ENCODE measurements at places on chromosomes 11 and 22.

- DNase-seq: peak; percentile 79
Measured at GRCh38 chr22:44658311-44658953, 43.6 kb upstream of the PRR5 start.

DNA sequence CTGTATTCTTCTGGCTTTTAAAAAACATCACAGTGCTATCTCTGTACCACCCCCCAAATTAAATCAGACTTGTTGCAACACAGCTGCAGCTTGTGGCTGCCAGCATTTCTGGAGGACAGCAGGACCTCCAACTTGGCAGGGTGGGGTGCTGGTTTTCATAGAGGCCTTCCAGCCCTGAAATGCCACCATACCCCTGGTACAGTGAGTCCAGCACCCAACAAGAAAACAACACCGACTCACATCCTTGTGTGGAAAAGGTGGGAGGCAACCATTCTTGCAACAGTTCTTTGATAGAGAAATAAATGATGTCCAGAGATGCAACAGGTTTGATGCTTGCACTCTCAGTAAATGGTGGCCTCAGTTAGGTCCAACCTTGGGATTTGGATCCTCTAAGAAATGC, 96.0 kb downstream of the ABTB2 start:
- no peak for DNase-seq

DNA sequence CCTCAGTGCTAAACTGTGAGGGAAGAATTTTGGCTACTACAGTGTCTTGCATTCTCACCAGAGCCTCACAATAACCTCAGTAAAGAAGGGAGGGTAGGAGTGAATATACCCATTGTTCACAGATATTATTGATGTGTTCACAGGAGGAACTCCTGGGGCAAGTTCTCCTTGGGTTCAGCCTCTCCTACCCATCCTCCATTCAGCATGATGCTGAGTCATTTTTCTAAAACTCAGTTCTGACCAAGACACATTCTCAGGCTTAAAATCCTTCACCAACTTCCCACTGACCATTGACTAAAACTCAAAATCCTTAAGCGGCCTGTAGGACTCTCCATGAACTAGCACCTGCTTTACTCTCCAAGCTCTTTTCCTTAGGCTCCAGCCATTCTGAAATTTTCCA, 48.7 kb downstream of the SYTL2 start:
- peak; percentile 25 for DNase-seq

DNA sequence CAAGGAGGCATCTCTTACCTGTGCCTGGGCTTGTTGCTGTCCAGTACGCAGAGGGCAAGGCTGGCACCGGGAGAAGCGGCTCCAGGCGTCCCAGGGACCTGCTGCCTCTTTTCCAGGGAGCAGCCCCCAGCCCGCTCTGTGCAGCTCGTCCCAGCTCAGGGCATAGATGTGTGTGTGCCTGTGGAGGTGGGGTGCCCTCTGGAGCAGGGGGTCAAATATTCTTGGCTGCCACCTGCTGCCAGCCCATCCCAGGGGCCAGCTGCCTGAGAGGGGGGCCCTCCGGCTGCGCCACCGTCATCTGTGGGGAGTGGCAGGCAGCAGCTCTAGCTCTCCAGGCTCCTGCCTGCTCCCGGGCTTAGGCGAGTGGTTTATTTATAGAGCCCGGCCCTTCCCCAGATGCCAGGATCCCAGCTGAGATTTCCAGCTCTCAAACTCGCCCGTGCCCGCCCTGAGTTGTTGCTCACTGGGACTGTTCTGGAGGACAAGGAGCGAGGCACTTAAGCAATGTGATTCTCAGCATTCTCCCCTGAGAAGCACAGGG, 87.5 kb downstream of the RTL6 start:
- peak; percentile 52 for DNase-seq

GRCh38 chr11:57172031-57172430, 9.7 kb upstream of the LRRC55 start:
- DNase-seq: no peak

DNA sequence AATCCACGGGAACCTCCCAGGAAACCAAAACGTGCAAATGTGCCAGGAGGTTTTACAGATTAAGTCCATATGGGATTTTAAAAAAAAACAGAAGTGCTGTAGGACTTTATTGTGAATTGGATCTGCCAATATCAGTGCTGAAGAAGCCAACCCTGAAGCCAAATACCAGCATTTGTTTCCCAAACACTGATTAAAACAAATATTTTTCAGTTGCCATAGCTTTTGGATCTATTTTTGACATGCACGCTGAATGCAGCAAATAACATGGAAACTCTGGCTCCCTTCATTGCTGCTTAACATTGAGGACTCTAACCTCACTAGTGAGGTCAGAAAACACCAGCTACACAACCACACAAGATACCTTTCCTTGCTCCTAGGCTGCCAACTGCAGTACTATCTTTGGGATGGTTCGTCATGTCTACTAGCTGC, 28.4 kb upstream of the SIK2 start:
- peak; percentile 23 for DNase-seq

GRCh38 chr11:115360186-115360824, 143.9 kb downstream of the CADM1 start:
- DNase-seq: no peak

- DNase-seq: no peak
Measured at GRCh38 chr11:103850419-103851165, 185.8 kb upstream of the DDI1 start.

DNA sequence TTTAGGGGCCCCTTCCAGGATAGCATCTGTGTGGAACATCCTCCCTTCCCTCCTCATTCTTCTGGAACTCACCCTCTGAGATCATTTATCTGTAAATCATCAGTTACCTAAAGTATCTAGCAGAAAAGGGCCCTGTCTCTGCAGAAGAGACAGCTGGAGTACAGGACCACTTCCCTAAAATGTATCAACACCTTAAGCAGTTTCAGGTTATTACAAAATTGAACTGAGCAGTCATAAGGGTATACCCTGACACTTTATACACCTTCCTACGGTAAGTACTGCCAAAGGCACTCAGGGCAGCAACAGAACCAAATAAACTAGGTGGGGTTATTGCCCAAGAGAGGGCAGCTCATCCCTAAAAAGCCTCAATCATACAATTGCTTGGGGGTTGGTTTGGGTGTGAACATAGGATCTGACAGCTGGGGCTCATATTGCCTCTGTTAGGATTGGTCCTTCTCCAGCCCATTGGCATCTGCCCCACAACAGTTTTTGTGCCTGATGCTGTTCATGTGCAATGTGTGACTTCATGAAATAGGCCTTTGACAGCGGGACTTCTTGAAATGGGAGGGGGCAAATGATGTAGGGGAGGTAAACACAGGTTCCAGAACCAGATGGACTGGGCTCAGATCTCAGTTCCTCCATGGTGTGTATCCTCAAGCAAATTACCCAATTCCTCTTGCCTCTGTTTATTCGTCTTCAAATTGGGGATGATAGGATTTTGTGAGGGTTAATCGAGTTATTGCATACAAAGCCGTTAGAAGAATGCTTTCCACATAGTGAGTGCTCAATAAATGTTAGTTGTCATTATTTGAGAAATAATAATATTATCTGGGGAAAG, 2.9 kb downstream of the POU2AF3 start:
- no peak for DNase-seq

GRCh38 chr11:44943118-44943517, 7.6 kb downstream of the TP53I11 start:
- DNase-seq: no peak

DNA sequence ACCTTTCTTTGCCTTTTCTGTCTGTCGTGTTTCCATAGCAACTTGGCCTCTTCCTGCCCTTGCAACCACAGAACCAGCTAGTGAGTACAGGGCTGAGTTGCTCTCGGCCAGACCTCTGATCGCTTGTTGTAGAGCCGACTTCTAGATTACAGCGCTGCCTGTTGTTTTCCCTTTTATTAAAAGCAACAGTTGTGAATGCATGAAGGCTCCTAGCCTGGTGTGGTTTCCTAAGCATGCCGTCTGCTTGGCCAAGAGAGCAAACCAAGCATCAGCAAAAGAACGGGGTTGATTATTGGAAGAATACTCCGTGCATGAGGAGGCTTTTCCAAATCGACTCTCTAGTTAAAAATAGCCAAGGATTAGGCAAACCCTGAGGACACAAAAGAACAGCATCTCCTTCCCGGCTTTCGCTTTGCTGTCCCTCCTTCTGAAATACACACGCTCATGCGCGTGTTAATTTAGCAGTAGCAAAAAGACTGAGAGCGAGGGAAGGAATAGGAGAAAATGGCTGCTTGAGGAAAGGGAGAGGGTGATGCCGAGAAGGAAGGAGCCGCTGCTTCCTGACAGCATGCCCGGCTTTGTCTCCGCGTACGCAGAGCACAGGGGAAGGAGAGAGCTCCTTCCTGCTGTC, 71.5 kb upstream of the TTC12 start:
- peak; percentile 60 for DNase-seq

DNA sequence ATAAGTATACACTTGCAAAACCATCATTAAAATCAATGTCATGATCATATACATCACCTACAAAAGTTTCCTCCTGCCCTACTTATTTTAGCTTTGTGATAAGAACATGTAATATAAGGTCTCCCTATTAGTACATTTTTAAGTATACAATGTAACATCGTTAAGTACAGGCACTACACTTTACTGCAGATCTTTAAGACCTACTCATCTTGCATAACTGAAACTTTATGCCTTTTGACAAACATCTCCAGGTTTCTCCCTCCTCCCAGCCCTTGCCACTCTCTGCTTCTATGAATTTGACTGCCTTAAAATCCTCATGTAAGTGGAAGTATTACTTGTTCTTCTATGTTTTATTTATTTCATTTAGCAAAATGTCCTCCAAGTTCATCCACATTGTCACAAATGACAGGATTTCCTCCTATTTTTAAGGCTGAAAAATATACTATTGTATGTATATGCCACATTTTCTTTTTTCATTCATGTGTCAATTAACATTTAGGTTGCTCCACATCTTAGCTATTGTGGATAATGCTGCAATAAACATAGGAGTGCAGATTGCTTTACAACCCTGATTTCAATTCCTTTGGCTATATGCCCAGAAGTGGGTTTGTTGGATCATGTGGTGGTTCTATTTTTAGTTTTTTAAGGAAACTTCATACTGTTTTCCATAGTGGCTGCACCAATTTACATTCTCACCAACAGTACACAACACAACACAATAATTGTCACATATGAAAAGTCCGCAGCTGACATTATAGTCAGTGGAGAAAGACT, 471.1 kb upstream of the ANO3 start:
- DNase-seq: no peak

- peak; percentile 79 for DNase-seq
Measured at GRCh38 chr11:118930094-118930712, 4.5 kb upstream of the BCL9L start.

DNA sequence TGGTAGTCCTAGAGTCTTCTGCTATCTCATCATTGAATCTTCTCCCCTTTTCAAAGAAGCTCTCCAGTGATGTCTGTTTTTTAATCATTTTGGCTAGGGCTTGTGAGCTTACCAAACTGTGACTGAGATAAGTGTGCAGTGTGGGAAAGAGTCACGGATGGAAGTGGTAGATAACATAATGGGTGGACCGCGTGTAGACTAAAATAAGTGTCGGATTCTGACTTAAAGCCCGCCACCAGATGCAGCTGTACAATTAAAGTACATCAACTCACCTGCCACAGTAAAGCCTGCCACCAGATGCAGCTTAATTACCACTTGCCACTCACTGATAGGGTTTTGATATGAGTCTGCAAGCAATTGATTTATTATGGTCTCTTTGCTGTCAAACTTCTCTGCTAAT, 581.5 kb downstream of the LRRC4C start:
- no peak for DNase-seq

- peak; percentile 82 for DNase-seq
Measured at GRCh38 chr11:75465701-75466531, 32.9 kb upstream of the KLHL35 start.

GRCh38 chr22:39498368-39498767, 3.7 kb upstream of the MIEF1 start:
- no peak for DNase-seq

Data from AG20443 (cell line).